ENCODE measurements at places on chromosomes 5 and 9.

GRCh38 chr5:101024299-101024698, 121.2 kb upstream of the ST8SIA4 start:
- H3K4me1 ChIP-seq = no peaks in the 10 kb centered on the region
- DNase-seq = no peak
- peaks cover 4% of the 10 kb centered on the region for H3K27me3 ChIP-seq
- no peak overlapping the region for H3K4me3 ChIP-seq
- H3K36me3 ChIP-seq = no peaks in the 10 kb centered on the region
- no peak overlapping the region for H3K27ac ChIP-seq

- no peaks in the 10 kb centered on the region for H3K36me3 ChIP-seq
- H3K27ac ChIP-seq = no peak overlapping the region
- DNase-seq = no peak
- no peaks in the 10 kb centered on the region for H3K27me3 ChIP-seq
- H3K4me3 ChIP-seq = no peak overlapping the region
These were observed 199.0 kb upstream of the MVB12B start for GRCh38 chr9:126127591-126127990.

GRCh38 chr9:131722255-131722654, 17.6 kb downstream of the RAPGEF1 start:
- H3K4me1 ChIP-seq = peaks cover 70% of the 10 kb centered on the region
- peaks cover 44% of the 10 kb centered on the region for H3K36me3 ChIP-seq
- H3K27ac ChIP-seq = no peak overlapping the region
- DNase-seq = no peak

DNA sequence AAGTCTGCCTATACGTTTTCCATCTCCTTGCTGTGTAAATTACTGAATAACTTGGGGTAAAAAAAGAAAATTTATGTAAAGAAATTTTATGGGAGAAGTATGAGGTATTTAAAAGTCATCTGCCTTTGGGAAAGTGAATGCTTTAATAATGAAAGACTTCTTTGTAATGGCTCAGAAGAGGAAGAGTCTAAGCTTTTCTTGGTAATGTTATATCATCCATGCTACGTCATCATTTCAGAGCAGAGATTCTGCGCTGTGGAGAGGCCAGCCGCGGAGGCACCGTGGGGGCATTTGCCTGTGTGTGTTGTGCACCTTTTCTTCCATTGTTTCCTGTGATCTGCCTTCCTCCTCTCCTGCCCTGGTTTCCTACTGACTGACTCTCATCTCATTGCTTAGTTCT, 78.2 kb downstream of the GOLM1 start:
- H3K4me1 ChIP-seq = peaks cover 16% of the 10 kb centered on the region
- H3K36me3 ChIP-seq = peaks cover 64% of the 10 kb centered on the region
- H3K4me3 ChIP-seq = no peak overlapping the region
- DNase-seq = no peak

DNA sequence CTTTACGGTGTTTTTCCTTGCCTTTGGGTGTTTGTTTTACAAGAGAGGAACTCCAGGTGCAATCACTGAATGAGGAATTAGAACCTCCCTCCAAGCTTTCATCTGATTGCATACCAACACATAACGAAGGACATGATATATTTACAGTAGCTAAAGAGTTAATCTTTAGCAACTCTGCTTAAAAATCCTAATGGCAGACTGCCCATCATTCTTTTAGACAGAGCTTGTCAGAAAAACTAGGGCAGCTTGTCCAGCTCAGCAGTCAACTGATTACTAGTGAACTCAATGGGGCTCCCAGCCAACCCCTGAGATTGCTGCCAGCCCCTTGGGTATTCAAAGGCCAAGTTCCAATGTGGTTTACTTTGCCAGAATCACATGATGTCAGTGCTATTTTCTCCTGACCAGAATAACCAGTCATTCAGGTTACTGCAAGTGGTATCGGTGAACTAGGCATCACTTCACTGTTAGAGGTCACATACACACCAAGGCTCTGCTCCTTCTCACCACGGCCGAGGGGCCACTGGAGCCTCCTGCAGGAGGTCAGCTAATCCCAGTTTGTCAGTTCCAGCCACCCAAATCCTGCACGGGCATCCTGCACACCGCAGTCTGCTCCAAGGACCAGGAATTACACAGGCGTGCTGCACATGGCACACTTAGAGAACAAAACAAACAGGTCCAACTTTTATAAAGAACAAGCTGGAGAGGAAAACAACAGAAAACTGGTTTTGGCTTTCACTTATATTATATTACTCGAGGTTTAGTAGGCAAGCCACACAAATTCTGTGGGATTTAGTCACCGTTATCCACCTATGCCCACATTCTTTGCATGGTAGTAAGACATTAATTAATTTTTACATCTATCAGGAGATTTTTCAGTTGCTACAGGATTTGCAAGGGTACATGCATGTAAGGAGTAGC, 62.5 kb downstream of the NFIB start:
- H3K4me3 ChIP-seq = no peak overlapping the region
- DNase-seq = no peak
- H3K36me3 ChIP-seq = no peaks in the 10 kb centered on the region
- no peaks in the 10 kb centered on the region for H3K4me1 ChIP-seq
- no peaks in the 10 kb centered on the region for H3K27me3 ChIP-seq

GRCh38 chr5:132684922-132685720, 11.3 kb downstream of the IL4 start:
- DNase-seq = no peak

DNA sequence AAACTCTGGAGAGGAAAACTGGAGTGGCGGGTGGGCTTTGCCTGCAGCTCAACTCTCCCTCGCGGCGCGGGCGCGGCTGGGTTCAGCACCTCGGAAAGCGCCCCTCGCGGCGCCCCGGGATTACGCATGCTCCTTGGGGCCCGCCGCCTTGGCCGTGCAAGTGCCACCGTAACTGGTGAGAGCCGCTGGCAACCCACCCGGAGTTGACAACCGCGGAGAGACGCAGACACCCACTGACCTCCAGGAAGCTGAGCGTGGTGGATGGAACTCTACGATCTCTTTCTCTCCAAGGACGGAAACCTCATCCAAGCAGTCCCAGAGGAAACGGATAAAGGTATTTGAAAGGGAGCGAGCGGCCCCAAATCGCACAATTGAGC, 194 bp upstream of the RXFP3 start:
- H3K36me3 ChIP-seq = no peaks in the 10 kb centered on the region
- H3K4me1 ChIP-seq = peaks cover 4% of the 10 kb centered on the region
- H3K27me3 ChIP-seq = peaks cover 51% of the 10 kb centered on the region
- no peak overlapping the region for H3K4me3 ChIP-seq

DNA sequence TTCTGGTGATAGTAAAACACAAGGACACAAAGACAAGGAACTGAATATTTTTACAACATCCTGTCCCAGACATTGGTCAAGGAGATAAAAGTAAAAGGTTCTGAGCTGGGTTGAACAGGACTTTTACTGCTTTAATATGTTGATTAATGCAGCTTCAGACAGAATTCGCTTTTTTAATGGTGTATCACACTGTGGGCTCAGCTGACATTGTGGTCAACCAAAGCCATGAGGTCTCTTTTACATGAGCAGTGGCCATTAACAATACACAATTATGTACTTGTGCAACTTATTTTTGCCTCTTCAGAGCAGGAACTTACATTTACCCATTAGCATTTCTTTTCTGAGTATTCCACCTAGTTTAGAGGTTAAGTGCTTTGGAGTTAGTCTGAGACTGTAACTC, 22.8 kb upstream of the ERBIN start:
- peaks cover 11% of the 10 kb centered on the region for H3K27me3 ChIP-seq
- no peaks in the 10 kb centered on the region for H3K4me1 ChIP-seq
- H3K36me3 ChIP-seq = no peaks in the 10 kb centered on the region
- no peak overlapping the region for H3K27ac ChIP-seq
- no peak for DNase-seq

GRCh38 chr5:170757182-170757601, 26.3 kb upstream of the GABRP start:
- H3K4me3 ChIP-seq = no peak overlapping the region
- H3K36me3 ChIP-seq = no peaks in the 10 kb centered on the region
- no peaks in the 10 kb centered on the region for H3K4me1 ChIP-seq
- no peak overlapping the region for H3K27ac ChIP-seq

DNA sequence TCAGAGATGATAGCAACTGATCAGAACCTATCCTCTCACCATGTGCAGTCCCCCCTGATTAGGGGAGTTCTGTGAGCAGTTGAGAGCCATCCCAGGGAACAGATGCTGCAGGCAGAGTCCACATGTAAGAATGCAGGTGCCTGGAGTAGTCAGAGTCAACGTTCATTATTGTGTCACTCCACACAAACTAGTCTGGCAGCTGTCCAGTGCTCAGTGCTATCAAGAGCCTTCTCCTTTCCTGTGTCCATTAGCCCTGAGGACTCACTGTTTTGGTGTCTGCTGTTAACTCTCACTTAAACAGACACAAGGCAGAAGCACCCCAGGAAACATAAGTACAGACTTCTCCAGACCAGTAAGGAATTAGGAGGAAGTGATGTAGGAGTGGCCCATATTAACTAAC, 2.5 kb downstream of the SH3TC2 start:
- H3K4me3 ChIP-seq = no peak overlapping the region
- peaks cover 10% of the 10 kb centered on the region for H3K27me3 ChIP-seq
- H3K27ac ChIP-seq = no peak overlapping the region

DNA sequence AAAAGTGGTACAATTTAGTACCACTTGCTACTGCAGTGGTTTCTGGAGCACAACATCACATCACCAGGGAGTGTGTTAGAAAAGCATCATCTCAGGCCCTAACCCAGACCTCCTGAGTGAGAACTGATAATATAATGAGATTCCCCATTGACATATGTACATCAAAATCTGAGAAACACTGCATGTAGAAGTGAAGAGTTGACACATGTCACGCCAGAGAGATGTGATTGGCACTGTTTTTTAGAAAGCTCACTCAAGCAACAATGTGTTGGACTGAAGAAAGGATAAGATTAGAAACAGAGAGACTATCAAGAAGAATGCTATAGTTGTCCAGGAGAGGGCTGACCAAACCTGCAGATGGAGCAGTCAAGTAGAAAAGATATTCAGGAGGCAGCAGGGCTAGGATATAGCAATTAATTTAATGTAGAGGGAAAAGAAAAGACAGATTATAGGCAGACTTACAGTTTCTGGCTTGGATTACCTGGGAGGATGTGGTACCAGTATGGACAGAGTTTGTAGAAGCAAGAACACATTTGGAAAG, 324.4 kb upstream of the ADAMTSL1 start:
- no peak overlapping the region for H3K4me3 ChIP-seq
- no peaks in the 10 kb centered on the region for H3K4me1 ChIP-seq
- H3K27ac ChIP-seq = no peak overlapping the region

GRCh38 chr5:179382486-179382885, 37.2 kb upstream of the ADAMTS2 start:
- no peaks in the 10 kb centered on the region for H3K4me1 ChIP-seq
- H3K27ac ChIP-seq = no peak overlapping the region
- H3K36me3 ChIP-seq = no peaks in the 10 kb centered on the region

DNA sequence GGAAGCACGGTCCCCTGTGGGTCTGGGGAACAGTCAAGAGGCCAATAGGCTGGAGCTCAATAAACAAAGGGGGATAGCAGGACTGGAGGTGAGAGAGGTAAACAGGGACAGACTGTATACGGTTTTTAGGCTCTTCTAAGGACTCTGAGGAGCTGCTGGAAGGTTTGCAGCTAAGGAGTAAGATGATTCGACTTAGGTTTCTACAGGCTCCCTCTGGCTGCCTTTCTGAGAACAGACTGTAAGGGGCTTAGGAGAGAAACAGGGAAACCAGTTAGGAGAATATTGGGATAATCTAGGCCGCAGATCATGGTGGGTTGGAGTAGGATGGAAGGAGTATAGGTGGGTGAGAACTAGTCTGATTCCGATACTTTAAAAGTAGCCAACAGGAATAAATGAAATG, 10.4 kb downstream of the CDK5RAP2 start:
- no peaks in the 10 kb centered on the region for H3K27me3 ChIP-seq
- DNase-seq = no peak
- H3K27ac ChIP-seq = no peak overlapping the region

GRCh38 chr5:56359809-56360685, 126.9 kb upstream of the ANKRD55 start:
- H3K4me3 ChIP-seq = no peak overlapping the region
- no peaks in the 10 kb centered on the region for H3K27me3 ChIP-seq
- H3K4me1 ChIP-seq = no peaks in the 10 kb centered on the region
- no peak for DNase-seq
- H3K27ac ChIP-seq = no peak overlapping the region

DNA sequence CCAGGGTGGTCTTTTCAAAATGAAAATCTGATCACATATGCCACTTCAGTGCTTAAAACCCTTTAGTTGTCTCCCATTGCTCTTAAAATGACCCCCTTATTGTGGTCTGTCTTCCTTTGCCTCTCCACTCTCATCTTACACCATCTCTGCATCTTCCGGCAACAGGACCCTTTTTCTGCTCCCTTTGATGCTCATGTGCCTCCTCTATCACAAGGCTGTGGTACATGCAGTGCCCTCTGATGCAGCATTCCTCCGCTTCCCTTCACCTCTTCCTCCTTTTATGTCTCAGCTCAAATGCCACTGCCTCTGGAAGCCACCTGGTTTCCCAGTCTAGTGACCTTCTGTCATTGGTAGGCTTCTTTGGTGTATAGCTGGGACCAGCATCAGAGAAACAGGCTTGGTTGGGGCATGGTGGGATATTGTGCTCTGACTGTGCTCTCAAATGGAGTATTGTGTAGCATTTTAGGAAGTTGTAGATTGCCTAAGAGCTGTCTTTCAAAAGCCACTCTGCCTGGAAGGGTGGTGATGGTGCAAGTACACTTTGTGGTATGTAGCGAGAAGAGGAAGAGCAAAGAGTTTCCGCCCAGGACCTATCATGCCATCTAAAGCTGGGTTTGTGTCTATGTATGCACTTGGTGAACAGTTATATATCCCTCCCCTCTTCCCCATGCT, 28.1 kb downstream of the ARHGAP26 start:
- peak overlapping the region; percentile 88 for H3K27ac ChIP-seq
- peak; percentile 31 for DNase-seq
- H3K36me3 ChIP-seq = peaks cover 1% of the 10 kb centered on the region
- peaks cover 77% of the 10 kb centered on the region for H3K4me1 ChIP-seq
- H3K4me3 ChIP-seq = peak overlapping the region; percentile 82

GRCh38 chr5:144487761-144488160, 317.1 kb downstream of the KCTD16 start:
- DNase-seq = no peak
- no peak overlapping the region for H3K27ac ChIP-seq
- no peak overlapping the region for H3K4me3 ChIP-seq
- H3K36me3 ChIP-seq = no peaks in the 10 kb centered on the region
- no peaks in the 10 kb centered on the region for H3K27me3 ChIP-seq
- H3K4me1 ChIP-seq = no peaks in the 10 kb centered on the region

GRCh38 chr5:134003064-134003816, 1.5 kb downstream of the VDAC1 start:
- peaks cover 33% of the 10 kb centered on the region for H3K36me3 ChIP-seq
- peak overlapping the region; percentile 84 for H3K4me3 ChIP-seq
- H3K27me3 ChIP-seq = no peaks in the 10 kb centered on the region

DNA sequence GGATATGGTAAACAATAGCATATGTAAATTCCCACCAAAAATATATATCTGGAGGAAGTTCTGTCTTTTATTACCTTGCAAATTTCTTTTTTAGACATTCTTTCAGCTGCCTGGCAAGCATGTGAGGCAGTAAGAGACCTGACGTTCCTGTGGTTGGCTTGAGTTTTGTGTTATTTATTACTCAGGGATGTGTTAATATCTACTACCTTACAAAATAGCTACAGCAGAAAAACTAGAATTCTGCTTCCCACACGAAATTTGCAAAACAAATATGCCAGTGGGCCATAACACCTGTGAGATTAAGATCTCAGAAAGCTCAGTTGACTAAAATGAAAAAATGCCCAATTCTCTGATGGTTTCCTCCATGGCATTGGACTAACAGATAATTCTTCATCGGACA, 274.2 kb downstream of the TMEM167A start:
- no peak overlapping the region for H3K27ac ChIP-seq
- no peak for DNase-seq
- no peaks in the 10 kb centered on the region for H3K36me3 ChIP-seq
- H3K4me1 ChIP-seq = no peaks in the 10 kb centered on the region
- H3K27me3 ChIP-seq = peaks cover 4% of the 10 kb centered on the region

All from T-helper 2 cell treated with Interferon-gamma antibody and Interleukin-4, amounts not matched to agents 5 μg/mL and 100 μg/mL, for 36 hours (primary cell).